ENCODE measurements at places on chromosomes 11 and 22.

- DNase-seq = no peak
These were observed 6.1 kb downstream of the SWAP70 start for GRCh38 chr11:9669954-9670353.

DNA sequence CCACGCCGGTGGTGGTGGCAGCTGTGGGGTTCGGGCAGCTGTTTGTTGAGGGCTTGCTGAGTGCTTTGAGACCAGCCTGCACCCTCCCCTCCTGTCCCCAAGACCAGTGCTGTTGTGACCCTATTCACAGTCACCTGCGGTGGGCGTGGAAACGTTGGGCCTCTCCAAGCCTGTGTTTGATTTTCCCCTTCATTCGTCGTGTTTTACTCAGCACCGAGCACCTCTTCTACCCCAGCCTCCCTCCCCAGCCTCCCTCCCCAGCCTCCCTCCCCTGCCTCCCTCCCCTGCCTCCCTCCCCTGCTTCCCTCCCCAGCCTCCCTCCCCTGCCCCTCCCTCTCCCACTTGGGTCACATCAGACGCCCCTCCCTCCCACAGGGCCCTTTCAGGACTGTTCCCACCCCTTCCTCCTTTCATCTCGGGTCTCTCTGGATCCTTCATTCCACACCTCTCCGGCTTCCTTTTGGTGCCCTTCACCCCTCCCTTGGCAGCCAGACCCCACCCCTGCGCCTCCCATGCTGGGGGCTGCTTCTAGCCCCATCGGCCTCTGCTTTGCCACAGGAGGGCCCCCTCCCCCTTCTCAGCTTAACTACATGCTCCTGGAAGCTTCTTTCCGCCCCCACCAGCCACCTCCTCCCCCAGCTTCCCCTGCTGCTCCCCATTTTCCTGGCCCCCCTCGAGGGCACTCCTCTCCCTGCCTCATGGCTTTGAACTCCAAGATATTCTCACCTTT, 14.8 kb downstream of the FRMD8 start:
- no peak for DNase-seq

- DNase-seq = no peak
These were observed 123.0 kb upstream of the ANO5 start for GRCh38 chr11:22069844-22070243.

GRCh38 chr22:49260681-49261580, 566.7 kb downstream of the BRD1 start:
- DNase-seq = no peak
